CD4-positive, CD25-positive, alpha-beta regulatory T cell (primary cell): ENCODE measurements at places on chromosomes 11 and 22.

GRCh38 chr22:19714312-19715187 lies at the start of gene SEPTIN5:
SEPTIN5 (plus strand) TSS chr22:19714503; CDS start chr22:19714589, 86 bp downstream.
- no peak for DNase-seq

DNA sequence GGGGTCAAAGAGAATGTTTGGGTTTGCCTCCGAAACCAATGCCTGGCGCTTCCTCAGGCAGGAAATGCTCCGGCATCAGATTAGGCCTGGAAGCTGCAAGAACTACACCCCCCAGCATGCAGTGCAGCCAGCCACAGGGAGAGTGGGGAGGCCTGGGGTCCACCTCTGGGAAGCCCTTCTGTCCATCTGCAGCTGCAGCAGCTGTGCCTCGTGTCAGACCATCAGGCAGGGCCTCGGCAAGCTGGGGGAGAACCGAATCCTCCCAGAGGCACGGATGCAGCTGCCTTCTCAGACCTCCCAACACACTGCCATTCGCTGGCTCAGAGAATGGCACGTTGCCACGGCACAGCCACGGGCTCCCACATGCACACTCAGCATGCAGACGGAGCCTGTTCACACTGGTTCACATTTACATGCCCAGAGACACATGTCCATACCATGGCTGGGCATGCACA lies 57.4 kb downstream of the NECTIN1 start:
- no peak for DNase-seq

DNA sequence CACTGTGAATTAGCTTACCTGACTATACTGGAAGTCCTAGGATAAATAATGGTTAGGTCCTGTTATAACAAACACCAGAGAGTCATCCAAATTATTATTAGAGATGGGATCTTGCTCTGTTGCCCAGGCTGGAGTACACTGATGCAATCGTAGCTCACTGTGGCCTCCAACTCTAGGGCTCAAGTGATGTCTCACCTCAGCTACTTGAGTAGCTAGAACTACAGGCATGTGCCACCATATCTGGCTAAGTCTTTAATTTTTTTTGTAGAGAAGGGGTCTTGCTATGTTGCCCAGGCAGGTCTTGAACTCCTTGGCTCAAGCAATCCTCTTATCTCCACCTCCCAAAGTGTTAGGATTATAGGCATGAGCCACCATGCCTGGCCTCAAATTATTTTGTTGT lies 37.2 kb downstream of the OSBP start:
- DNase-seq, result no peak

GRCh38 chr22:26589367-26589844 lies 526 bp downstream of the TPST2 start:
- no peak for DNase-seq

GRCh38 chr11:1879342-1879940 lies 12.3 kb downstream of the PRR33 start:
- no peak for DNase-seq

- DNase-seq, result no peak
Observed at GRCh38 chr11:11513422-11513821, 108.4 kb downstream of the GALNT18 start.

- no peak for DNase-seq
Observed at GRCh38 chr11:6225896-6226295, 8.5 kb downstream of the FHIP1B start.

DNA sequence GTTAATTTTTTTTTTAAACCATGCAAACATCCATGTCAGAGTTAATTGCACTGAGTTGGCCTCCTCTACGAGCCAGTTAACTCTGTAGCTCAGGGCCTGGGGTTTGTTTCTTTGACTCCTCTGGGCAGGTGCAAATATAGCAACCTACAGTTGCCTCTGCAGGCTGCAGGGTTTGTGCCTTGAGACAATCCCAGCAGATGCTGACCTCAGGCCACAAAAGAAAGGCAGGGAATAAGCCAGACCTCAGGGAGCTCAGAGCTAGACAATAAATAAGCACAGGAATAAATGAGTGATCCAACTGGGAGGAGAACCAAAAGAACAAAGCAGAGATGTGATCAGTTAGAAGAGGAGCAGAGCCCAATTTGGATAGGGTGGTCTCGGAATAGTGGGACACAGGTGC lies 390.8 kb downstream of the SHANK2 start:
- DNase-seq, result no peak

GRCh38 chr11:63663809-63664208 lies 7.4 kb downstream of the ATL3 start:
- no peak for DNase-seq

- no peak for DNase-seq
Observed at GRCh38 chr22:25039754-25040153, 87.2 kb downstream of the KIAA1671 start.
